ENCODE measurements at places on chromosomes 7 and 10. TPM values are rescaled to one million over a fixed set of nuclear protein-coding genes. Genes with fewer than 3 reads are reported as not detected.

DNA sequence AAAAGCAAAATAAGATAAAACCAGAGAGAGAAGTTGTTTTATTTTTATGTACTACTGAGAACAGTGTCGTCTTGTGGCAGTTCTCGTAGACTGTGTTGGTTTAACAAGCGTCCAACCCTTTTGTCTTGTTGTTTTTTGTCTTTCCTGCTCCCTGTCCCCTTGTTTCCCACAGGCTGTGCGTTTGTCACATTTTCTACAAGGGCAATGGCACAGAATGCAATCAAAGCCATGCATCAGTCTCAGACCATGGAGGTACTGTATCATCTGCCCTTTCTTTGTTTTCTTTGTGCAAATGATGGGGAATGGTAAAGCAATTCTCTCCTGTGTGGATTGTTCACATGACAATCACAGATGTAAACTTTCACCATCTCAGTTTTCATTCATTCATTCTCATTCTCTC lies 248.8 kb downstream of the CELF2 start:
- H3K36me3 ChIP-seq = peaks cover 82% of the 10 kb centered on the region
- DNase-seq = no peak
- H3K4me3 ChIP-seq = no peak overlapping the region
- no peaks in the 10 kb centered on the region for H3K27me3 ChIP-seq
- H3K4me1 ChIP-seq = peaks cover 87% of the 10 kb centered on the region

The TFPI2 gene
- total RNA-seq = not detected

GRCh38 chr7:816300-816750 lies 16.0 kb upstream of the SUN1 start:
- peak overlapping the region; percentile 67 for H3K4me3 ChIP-seq
- peaks cover 15% of the 10 kb centered on the region for H3K27me3 ChIP-seq
- no peak overlapping the region for H3K27ac ChIP-seq
- peaks cover 18% of the 10 kb centered on the region for H3K36me3 ChIP-seq
- H3K4me1 ChIP-seq = peaks cover 55% of the 10 kb centered on the region

The INHBA gene
- not detected for total RNA-seq

DNA sequence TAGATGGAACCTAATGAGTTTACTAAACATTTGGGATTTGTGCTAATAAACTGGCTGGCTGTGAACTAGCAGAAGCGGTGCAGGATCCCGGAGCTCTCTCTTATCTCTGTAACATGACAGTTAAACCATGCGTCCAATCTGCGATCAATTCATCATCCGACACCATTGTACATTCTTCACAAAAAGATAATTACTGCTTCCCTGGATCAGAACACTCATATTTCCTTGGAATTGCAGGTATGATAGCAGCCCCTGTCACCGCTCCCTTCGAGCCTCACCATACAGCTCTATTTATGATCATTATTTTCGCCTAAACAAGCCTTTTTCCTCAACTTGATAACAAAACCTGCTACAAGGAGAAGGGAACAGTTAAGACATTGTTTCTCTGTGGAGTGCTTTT lies 18.5 kb downstream of the EBF3 start:
- no peaks in the 10 kb centered on the region for H3K36me3 ChIP-seq
- no peak for DNase-seq
- H3K27me3 ChIP-seq = peaks cover 13% of the 10 kb centered on the region
- no peak overlapping the region for H3K4me3 ChIP-seq
- no peaks in the 10 kb centered on the region for H3K4me1 ChIP-seq

Data from activated CD8-positive, alpha-beta T cell treated with anti-CD3 and anti-CD28 coated beads for 36 hours (primary cell).